ENCODE measurements at places on chromosomes 4 and X.
A peak's percentile ranks its signal among the peaks of the same experiment; 100 is the strongest.

DNA sequence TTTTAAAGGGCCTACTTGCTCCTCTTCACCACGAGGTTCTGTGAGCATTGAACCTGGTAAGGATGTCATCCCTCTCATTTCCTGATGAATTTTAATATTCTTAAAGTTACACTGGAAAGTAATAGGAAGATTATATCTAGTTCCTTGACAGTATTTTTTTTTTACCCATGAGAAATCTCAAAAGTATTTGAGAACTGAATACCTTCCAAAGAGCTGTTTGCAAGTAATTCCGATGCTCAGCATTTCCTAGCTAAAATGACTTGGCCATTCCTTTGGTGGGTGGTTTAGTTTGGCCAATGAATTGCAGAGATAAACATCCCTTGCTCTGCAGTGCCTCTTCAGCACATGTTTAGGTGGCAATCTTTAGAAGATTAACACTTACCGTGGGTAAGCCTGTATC, 110.2 kb upstream of the WDR1 start:
- DNase-seq: no peak

DNA sequence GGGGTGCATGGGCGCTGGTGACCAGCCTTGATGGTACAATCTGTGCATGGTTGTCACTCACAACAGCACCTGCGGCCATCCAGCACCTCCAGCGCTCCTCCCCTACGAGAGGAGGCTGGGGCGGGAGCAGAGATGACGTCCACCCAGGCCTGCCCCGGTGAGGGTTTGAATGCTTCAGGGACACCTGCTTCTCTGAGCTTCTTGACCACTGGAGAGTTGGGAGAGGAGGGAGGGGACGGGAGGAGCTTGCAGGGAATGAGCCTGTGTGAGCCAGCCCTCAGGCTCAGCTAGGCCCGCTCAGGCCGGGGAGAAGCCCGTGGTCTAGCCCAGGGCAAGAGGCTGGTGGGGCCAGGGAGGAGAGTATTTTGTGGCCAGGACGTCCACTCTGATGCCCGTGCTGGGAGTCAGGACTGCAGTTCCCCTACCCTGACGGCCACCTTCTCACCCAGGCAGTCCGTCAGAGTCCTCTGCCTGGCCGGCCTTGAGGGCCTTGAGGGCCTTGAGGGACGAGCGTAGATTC, 59.2 kb downstream of the CPZ start:
- no peak for DNase-seq

DNA sequence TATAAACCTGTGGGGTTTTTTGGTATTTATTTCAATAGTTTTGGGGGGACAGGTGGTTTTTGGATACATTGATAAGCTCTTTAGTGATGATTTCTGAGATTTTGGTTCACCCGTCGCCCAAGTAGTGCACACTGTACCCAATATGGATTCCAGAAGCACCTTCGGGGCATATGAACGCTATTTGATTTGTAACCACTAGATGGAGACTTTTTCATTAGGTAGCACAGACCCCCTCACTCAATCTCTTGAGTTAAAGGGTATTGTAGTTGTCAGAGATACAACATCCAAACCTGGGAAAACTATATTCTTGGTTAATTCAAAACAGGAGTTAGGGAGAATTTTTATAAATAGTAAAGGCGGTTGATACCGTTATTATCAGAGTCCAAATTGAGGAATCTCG, 79.8 kb downstream of the SPANXN3 start:
- no peak for DNase-seq

GRCh38 chrX:103197721-103198306, 17.1 kb upstream of the BEX4 start:
- DNase-seq: no peak

DNA sequence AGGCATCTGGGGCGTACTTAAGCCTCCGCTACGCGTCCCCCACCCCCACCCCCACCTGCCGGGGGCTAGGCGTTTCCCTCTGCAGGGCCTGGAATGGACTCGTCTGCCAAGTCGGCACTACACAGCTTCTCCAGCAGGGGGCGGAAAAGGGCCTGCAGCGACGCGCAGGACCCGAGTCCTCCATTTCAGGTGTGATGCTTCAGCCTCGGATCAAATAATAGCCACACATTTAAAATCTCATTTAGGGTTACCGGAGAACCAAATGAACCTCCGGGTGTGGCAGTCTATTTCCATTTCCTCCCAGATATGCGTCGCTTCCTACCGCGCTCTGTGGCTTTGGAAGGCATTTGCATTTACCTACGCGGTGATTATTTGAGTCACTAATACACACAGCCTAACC, 2.9 kb downstream of the PAK3 start:
- peak; percentile 7 for DNase-seq

- DNase-seq: no peak
These were observed 102.8 kb downstream of the CHRDL1 start for GRCh38 chrX:110692866-110693265.

DNA sequence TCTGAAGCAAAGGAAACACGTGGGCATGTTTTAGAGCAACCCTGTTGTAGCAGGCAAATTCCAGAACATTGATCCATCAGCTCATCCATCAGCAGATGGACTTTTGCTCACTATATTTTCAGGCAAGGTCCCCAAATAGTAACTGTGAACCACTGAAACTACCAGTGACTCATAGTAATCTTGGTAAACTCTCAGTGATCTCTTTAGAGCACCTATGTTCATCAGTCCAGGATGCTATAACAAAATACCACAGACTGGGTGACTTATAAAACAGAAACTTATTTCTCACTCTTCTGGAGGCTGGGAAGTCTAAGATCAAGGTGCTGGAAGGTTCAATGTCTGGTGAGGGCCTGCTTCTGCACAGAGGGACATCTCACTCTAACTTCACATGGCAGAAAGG, 28.9 kb upstream of the BTC start:
- no peak for DNase-seq

DNA sequence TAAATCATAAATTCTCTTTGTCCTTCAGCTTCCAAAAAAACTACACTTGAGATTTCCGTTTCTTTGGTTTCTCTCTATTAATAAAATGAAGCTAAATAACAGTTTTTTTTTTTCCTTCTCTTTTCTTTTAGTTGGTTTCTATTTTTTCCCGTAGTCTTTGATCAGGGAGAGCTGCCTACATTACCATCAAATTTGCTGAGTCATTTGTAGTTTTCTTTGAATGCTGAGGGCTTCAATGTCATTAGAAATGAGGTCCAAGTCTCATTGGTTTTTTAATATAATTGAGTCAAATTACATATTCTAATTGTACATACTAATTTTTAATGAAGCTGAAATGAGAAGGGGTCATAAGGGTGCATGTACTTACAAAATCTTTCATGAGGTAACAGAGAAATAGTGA, 550.2 kb downstream of the GBA3 start:
- DNase-seq: no peak

GRCh38 chr4:112775801-112776200, 138.9 kb downstream of the LARP7 start:
- no peak for DNase-seq

DNA sequence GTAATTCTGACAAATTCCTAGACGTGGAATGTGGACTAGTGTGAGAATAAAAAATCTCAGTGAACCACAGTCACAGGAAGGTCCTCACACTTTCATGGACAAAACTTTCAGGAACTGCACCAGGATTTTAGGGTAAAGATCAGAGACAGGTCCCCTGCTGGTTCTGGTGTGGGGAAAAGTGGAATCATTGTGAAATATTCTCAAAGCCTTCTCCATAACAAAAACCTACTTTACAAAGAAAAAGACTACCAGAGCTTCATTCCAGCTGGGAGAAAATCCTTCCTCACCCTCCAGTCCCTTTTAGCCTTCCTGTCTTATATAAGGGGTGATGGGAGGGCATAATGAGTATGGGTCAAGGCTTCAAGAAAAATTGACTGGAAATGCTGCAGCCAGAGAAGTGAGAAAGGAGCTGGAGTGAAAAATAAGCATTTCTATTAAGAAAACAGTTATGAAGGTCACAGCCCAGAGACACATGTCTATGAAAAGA, 325.8 kb downstream of the ARAP2 start:
- no peak for DNase-seq

DNA sequence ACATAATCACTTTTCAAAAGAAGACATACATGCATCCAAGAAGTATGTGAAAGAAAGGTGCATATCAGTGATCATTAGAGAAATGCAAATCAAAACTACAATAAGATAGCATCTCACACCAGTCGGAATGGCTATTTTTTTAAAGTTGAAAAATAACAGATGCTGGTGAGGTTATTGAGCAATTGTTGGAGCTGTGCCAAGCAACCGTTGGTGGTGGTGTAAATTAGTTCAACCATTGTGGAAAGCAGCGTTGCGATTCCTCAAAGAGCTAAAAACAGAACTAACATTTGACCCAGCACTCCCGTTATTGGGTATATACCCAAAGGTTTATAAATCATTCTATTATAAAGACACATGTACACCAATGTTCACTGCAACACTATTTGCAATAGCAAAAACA, 14.2 kb downstream of the COX7B2 start:
- DNase-seq: no peak

DNA sequence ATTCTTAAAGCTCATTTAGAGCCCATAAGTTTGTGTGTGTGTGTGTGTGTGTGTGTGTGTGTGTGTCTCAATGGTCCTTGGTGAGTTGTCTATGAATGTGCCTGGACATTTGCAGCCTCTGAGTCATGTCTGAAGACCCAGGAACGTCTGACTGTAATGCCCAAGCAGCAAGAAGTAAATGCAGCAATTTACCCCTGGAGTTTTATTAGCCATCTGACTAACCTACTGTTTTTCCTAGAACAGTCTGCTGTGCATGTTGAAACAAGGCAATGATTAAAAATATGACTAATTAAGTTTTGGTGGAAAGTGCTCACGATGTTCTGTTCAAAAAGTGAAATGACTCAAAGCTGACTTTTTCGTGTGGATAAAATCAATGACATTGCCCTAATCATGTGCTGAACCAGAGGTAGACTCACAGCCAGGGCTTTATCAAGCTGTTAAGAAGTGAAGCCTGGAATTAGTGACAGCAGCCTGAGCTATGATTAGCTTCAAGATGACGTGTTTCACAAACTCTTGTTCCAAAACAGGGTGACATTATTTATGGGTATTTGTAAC, 201.6 kb downstream of the CPE start:
- no peak for DNase-seq

- no peak for DNase-seq
These were observed 28.6 kb downstream of the TEX13A start for GRCh38 chrX:105191878-105192277.

- DNase-seq: no peak
These were observed 63.4 kb downstream of the FHDC1 start for GRCh38 chr4:152999346-153000075.

- DNase-seq: no peak
These were observed 4.7 kb downstream of the MAGEB17 start for GRCh38 chrX:16171944-16172343.

- no peak for DNase-seq
These were observed 78.9 kb upstream of the PSAPL1 start for GRCh38 chr4:7513671-7514070.
